Stimulated activated CD8-positive, alpha-beta memory T cell treated with anti-CD3 and anti-CD28 coated beads, Interleukin-2, amount 100 ng/mL, for 48 hours (primary cell): ENCODE measurements at places on chromosomes 7 and 10.

DNA sequence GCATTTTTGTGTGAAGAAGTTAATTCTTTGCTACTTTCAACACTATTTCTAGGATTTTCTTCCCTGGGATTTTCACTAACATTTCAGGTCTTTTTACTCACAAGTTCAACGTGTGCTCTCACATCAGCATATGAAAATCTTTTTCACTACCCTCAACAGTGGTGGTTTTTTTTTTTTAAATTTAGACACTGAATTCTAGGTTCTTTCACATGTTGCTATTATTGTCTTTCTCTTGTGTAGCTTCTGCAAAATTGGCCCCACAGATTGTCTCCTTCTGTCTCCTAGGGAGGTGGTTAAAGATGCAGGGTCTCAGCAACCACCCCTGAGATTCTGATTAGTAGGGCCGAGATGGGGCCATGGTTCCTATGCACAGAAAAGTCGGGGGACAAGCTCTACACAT lies 165.0 kb upstream of the GPR26 start:
- DNase-seq, result no peak

- DNase-seq, result no peak
Measured at GRCh38 chr7:66359656-66360211, 154.6 kb downstream of the TPST1 start.

DNA sequence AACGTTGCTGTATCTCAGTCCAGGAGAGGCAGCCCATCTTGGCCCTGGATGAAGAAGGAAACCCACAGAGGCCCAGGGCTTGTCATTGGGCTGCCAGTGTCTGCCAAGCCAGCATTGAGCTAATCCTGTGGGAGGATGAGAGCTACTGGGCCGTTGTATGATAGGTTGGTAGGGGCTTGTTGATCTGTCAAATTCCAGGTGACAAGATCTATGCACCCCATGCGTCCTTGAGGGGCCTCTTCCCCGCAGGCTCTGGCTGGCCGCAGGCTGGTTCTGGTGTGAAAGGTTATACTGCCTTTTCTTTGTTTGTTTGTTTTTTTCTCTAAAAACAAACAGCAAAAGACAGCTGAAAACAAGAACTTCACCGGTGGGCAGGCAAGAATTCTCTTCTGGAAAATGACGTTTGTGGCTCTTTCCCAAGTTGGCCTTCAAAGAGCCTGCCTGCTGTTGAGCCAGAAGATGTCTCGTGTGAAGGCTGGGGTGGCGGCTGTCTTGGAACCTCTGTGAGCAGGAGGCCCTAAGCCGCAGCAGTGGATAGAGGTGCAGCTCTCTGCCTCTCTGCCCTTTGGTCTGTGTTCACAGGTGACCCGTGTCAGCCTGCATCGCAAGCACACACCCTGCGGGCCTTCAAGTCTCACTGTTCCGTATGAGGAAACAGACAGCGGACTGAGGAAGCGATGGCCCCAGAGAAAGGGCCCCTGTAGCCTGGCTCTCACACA lies 23.3 kb downstream of the CYP17A1 start:
- DNase-seq, result no peak

DNA sequence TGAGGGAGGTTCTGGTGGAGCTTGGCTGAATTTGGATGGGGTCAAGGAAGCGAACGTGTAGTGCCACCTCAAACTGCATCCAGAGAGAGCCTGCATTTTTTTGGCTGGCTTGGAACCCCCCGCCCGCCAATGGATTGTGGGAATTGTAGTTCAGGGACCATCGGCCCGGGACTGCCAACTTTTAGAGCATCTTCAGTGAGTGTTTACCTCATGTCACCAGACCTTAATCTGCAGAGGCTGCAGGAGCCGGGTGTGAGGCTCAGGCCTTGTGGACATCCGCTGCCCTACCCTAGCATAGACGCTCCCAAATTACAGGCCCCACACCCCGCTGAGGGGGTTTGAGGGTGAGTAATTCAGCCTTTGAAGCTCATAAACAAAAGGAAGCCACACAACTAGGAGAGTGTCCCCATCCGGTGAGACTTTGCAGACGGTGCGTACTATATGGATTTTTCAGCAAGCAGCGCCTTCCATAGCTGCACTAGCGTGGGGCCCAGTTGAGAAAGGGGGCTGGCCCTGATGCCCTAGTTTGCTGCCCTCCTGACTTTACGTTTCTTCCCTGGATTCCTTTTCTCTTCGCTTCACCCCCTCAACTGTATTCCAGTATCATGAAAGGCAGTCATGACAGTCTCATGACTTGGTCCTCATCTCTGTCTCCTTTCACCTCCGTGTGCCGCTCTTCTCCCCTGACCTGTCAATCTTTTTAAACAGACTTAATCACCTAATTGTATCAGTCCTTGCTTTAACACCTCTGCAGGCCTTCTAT lies 717 bp downstream of the CNPY4 start:
- no peak for DNase-seq

- no peak for DNase-seq
Measured at GRCh38 chr7:148211740-148212151, 378.8 kb upstream of the C7orf33 start.

- DNase-seq, result no peak
Measured at GRCh38 chr10:92727550-92727949, 37.8 kb downstream of the HHEX start.

- DNase-seq, result no peak
Measured at GRCh38 chr10:29508554-29509244, 126.1 kb downstream of the SVIL start.

GRCh38 chr10:115624448-115624847 lies 531.3 kb downstream of the ATRNL1 start:
- DNase-seq, result no peak
